Kidney (tissue), 22 donors: ENCODE measurements at places on chromosomes 12 and 14. TPM values are rescaled to one million over a fixed set of nuclear protein-coding genes. Genes with fewer than 3 reads are reported as not detected.

DNA sequence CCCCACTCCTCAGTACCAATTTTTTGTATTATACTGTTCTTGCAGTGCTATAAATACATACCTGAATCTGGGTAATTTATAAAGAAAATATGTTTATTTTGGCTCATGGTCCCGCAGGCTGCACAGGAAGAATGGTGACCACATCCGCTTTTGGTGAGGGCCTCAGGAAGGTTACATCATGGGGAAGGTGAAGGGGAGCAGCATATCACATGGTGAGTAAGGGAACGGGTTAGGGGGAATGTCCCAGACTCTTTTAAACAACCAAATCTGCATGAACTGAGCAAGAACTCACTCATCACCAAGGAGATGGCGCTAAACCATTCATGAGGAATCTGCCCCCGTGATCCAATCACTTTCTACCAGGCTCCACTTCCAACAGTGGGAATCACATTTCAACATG is 40.0 kb downstream of the OSBPL8 start:
- H3K36me3 ChIP-seq, result no peaks in the 10 kb centered on the region
- no peak for DNase-seq
- H3K27me3 ChIP-seq, result no peaks in the 10 kb centered on the region
- no peak overlapping the region for H3K27ac ChIP-seq
- H3K4me1 ChIP-seq, result no peaks in the 10 kb centered on the region

GRCh38 chr12:101581190-101581589 is 13.6 kb upstream of the MYBPC1 start:
- no peaks in the 10 kb centered on the region for H3K36me3 ChIP-seq
- DNase-seq, result no peak
- no peaks in the 10 kb centered on the region for H3K27me3 ChIP-seq

The RFX4 gene
- not detected for total RNA-seq

The LRIG3 gene
- total RNA-seq, result 40.5 TPM

The ERBB3 gene
- total RNA-seq, result 58.1 TPM
